T follicular helper cell (primary cell): ENCODE measurements at places on chromosomes 5 and 9.

DNA sequence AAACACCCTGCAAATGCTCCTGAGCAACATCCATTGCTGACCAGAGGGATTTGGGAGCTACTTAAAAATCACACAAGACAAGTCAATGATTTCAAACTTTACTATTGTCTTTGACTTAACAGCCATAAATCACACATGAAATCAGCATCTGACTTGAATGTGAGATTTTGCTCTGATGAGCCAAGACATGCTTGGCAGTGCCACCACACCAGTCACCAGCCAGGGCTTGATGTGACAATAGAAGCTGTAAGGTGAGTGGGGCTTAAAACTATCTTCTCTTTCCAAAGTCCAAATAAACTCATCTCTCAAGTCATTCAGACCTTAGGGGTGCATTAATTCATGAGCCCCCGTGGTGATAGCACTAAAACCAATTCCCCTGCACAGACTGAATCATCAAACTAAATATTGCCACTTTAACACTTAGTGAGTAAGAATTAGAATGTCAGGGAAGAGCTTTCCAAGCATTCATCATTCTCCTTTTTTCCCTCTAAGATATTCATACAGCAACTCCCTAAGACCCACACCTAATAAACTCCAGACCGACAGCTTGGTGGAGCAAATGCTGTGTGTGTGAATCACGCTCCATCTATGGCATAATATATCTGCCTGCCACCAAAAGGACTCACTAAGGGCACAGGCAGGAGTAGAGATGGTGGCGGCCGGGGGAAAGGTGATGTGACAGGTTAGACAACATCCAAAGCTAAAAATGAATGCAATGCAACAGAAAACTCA is 119.4 kb downstream of the SPOCK1 start:
- no peak for DNase-seq

GRCh38 chr5:126864042-126864688 is 87.2 kb downstream of the LMNB1 start:
- DNase-seq = no peak

DNA sequence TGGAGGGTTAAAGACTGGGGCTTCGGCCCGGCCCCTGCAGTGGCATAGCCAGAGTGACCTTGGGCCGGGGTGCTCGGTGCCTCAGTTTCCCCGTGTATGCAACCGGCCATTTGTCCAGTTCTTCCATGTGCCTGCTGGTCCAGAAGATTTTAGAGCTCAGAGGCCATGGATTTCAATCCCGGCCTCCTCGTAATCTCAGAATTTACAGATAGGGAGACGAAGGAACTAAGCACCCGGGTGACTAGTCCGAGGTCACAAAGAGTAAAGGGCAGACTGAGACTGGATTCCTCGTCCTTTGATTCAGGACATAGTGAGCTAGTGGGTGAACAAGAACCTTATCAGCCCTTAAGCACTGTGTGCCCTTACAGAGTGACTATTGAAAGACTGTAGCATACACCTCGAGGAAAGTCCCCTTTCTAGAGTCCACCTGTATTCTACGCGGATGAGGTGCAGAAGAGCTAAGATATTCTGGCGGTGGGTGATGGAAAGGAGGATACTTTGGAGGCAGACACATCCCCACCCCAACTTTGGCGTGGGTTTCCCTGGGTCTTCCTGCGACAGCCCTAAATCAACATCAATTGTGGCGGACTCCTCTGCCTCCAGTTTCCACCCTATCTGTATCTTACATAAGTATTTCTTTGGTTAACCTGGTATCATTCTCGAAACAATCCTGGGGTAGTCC is 597 bp downstream of the SLC31A1 start:
- no peak for DNase-seq

DNA sequence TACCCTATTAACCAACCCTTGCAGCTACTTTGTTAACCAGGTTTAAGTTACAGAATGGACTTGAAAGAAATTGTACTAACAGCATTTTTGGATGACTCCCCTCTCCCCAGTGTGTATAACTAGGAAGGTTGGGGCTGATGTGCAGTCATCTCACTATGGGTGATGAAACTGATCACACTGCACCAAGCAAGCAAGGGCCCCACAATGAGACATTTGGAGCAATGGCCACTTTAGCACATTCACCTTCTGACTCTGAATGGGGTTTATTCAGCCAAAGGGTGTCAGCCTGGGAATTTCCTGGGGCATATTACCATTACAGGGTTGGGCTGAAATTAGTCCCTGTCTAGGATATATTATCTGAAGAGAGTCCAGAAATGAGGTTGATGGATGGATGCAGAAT is 18.7 kb upstream of the CYFIP2 start:
- no peak for DNase-seq

GRCh38 chr5:135825373-135826220 is 8.9 kb upstream of the SLC25A48 start:
- DNase-seq = no peak

- DNase-seq = no peak
These were observed 229.9 kb upstream of the MAP3K1 start for GRCh38 chr5:56585461-56585860.

DNA sequence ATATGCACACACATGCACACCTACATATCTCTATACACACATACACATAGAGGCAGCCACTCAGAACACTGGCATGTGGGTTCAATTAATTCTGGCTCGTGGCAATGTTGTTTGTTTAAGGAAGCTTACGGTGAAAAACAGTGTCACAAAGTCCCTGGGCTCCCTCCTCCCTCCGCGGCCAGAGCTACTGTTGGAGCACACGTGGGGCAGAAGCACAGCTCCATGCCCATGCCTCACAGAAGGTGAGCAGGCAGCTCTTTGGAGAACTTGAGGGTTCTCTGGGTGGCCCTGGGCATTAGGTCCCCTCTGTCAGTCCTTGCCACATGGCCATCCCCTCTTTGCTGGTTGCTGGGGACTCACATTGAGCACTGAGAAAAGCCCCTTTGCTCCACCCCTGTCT is 107.5 kb downstream of the GADD45G start:
- no peak for DNase-seq

DNA sequence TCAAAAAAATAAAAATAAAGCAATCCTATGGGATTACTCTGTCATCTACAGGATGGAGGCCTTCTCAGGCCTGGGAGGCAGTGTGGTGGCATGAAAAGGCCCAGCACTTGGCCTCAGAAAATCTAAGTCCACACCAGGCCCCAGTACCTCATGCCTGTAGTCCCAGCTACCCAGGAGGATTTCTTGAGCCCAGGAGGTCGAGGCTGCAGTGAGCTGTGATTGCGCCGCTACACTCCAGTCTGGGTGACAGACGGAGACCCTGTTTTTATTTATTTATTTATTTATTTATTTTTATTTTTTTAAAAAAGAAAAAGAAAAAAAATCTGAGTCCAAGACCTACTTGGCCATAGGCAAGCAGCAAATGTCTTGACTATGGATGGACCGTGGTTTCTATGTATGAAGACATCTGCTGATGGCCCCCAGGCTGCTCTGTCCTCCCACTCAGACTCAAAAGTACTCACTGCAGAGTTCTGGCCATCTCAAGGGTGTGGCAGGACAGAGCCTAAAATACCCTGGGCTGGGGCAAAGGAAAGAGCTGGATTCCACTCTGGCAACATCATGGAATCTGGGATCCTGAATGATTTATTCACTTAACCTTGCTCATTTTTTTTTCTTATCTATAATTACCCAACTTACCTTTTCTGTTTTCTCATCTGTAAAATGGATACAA is 55.0 kb downstream of the ARHGEF37 start:
- DNase-seq = no peak

GRCh38 chr5:31720811-31721345 is 81.9 kb downstream of the PDZD2 start:
- no peak for DNase-seq

- DNase-seq = no peak
These were observed 23.0 kb upstream of the CDK5RAP2 start for GRCh38 chr9:120603010-120603409.

DNA sequence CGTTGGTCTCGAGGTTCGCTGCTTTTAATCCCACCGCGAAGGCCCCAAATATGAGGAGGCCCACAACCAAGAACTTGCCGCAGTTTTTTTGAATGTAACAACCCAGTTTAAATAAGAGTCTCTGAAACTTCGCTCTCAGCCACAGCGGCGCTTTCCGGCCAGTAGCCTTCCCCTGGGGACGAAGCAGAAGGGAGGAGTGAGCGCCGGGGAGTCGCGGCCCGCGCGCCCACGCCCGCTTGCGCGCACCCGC is 10.4 kb downstream of the PTCH1 start:
- DNase-seq = no peak

DNA sequence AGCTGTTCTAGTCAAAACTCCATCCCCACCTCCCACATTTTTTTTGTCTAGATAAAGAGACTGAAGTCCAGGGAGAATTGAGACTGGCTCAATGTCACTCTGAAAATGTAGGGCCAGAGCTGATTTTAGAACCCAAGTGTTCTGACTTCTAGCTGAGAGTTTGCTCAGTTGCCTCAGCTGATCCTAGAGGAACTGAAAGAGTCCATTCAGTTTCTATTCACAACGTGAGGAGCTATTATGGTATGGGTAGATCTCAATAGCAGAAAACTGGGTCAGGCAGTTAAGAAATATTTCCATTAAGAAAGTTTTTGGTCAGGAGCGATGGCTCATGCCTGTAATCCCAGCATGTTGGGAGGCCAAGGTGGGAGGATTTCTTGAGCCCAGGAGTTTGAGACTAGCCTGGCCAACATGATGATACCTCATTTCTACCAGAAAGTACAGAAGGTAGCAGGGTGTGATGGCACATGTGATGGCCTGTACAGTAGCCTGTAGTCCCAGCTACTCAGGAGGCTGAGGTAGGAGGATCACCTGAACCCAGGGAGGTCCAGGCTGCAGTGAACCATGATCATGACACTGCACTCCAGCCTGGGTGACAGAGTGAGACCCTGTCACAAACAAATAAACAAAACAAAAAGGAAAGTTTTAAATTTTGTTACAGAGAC is 61.7 kb downstream of the GLRA1 start:
- no peak for DNase-seq

GRCh38 chr5:136031711-136032110 is 2.9 kb downstream of the TGFBI start:
- no peak for DNase-seq

- DNase-seq = peak; percentile 40
These were observed 841 bp downstream of the RAD23B start for GRCh38 chr9:107283623-107284616.

GRCh38 chr5:109316634-109317033 is 93.1 kb downstream of the PJA2 start:
- no peak for DNase-seq

GRCh38 chr9:113617550-113617949 is 154.0 kb downstream of the RGS3 start:
- no peak for DNase-seq

- DNase-seq = no peak
These were observed 622.3 kb downstream of the MTRR start for GRCh38 chr5:8491254-8491653.

- no peak for DNase-seq
These were observed 136.3 kb downstream of the TMEM232 start for GRCh38 chr5:110590187-110590586.

DNA sequence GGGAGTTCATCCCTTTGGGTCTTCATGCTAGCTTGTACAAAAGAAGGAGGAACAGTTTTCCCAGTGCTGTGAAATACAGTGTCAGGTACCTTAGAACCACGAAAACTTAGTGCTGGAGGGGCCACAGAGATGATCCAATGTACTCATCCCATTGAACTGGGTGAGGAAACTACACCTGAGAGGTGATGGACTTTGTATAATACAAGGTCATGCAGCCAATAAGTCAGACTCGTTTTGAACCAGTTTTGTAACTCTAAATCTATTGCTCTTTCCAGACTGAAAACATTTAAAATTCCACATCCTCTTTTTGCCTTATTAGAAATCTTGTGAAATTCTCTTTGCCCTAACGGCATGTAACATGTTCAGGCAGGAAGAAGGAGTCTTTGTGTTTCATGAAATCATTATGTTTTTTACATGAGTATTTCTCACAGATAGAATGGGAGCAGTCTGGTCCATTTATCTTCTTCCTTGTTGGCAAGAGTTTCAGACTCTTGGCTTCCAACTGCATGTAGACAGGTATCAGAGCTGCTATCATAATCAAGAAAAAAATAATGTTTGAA is 146.8 kb upstream of the FBXL7 start:
- DNase-seq = no peak

- no peak for DNase-seq
These were observed 11.0 kb downstream of the GFI1B start for GRCh38 chr9:132989414-132989996.

DNA sequence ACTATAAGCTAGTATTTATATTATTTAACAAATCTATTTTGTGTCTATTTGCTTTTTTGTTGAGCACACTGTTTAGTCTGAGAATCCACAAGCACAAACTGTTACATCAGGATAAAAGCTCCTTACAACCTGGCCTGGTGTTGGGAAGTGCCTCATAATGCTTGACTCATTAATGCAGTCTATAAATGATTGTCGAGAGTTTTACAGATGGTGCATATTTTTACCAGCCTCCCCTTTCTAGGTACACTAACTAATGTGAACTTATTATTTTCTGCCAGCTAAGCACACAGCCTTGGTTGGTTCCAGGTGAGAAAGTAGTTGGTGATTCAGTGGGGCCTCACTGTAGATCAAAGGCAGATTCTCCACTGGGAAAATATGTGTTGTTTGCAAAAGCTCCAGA is 151.0 kb upstream of the ADAMTS16 start:
- DNase-seq = no peak

DNA sequence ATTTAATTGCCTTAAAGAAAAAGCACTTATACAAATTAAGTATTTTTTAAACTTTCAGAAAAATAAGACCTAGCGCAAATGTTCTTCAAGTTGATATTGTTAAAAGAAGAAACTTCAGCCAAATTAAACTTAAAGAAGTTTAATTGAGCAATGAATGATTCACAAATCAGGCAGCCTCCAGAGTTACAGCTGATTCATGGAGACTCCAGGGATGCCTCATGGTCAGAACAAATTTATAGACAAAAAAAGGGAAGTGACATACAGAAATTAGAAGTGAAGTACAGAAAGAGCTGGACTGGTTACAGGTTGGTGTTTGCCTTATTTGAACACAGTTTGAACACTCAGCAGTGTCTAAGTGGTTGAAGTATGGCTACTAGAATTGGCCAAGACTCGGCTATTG is 60.3 kb downstream of the CDKN2A start:
- no peak for DNase-seq

DNA sequence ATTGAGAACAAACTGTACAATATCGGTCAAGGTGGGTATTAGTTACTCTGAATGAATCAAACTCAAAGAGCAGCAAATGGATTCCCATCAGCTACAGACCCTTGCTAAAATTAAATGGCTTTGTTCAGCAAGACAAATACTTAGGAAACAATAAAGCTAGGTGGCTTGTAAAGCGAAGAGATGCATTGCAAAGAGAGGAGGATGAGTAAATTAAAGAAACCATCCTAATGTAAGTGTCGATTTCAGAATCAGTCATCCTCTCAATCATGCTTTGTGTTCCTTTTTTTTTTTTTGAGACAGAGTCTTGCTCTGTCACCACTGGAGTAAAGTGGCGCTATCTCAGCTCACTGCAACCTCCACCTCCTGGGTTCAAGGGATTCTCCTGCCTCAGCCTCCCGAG is 359.2 kb upstream of the ZNF462 start:
- DNase-seq = no peak
